ENCODE measurements at places on chromosomes 16 and 17.
A peak's percentile ranks its signal among the peaks of the same experiment; 100 is the strongest.

DNA sequence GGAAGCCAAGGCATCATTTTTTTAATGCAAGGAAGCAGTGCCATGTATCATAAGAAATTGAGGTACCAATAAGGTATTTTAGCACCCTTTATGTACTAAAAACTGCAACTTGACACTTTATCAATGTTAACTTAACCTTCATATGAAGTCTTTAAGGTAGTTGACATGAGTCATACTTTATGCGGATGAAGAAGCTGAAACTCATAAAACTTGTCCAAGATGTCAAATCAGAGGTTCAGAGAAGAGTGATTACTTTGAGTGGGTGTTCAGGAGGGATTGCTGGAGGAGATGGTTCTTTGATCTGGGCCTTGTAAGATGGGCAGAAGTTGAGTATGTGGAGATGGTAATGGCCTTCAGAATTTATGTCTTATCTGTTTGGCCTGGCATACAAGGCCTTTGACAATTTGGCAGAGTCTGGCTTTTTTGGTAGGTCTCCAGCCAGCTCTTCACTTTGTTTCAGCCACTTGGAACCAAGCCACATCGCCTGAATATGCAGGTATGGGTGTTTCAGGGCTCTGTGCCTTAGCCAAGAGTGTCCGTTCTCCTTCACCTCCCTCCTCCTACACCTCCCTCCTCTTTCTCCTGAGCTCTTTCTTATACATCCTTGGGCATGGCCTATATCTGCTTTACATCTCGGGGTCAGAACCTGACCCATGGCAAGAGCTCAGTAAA, 23.7 kb downstream of the YPEL2 start:
- ATAC-seq, result no peak

- ATAC-seq, result no peak
Observed at GRCh38 chr17:69333561-69333960, 6.6 kb upstream of the ABCA5 start.

DNA sequence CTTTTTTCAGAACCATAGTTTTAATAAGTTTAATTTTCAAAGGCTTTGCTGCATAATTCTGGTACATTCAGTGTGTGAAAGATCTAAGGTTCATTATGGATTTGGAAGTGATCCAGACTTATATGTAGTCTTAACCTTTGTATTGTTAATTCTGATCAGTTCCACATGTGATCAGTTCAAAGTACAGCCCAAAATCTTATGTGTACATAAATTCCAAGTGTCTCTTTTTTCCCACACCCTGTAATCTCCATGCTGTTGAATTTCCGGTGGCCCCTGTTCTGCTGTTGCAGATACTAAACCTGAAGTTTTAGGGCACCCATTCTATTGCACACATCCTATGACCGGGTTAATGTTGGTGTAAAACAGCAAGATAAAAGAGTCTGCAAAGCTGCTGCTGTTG, 1147.5 kb upstream of the CDH8 start:
- ATAC-seq, result no peak

DNA sequence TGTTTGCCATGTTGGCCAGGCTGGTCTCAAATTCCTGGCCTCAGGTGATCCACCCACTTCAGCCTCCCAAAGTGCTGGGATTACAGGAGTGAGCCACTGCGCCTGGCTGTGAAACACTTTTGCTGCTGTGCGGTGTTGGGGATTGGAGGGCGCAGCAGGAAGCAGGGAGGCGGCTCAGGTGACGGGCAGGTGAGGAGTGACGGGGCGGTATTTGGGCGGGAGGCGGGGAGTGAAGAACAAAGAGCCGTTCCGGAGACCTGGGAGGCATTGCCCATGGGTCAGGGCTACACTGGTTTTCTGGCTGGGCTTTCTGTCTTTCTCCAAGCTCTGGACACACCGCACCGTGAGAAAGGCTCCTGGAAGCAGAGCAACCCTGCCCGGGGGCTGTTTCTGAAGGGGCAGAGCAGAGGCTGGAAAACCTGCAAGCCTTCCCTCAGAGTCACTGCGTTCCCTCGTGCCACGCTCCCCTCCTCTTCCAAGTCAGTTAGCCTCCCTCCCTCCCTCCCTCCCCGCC, 22.1 kb downstream of the CRISPLD2 start:
- ATAC-seq, result no peak

GRCh38 chr17:63430223-63430622, 15.9 kb downstream of the CYB561 start:
- ATAC-seq, result no peak

- peak; percentile 93 for ATAC-seq
Observed at GRCh38 chr17:78862073-78863023, 21.7 kb upstream of the USP36 start.

DNA sequence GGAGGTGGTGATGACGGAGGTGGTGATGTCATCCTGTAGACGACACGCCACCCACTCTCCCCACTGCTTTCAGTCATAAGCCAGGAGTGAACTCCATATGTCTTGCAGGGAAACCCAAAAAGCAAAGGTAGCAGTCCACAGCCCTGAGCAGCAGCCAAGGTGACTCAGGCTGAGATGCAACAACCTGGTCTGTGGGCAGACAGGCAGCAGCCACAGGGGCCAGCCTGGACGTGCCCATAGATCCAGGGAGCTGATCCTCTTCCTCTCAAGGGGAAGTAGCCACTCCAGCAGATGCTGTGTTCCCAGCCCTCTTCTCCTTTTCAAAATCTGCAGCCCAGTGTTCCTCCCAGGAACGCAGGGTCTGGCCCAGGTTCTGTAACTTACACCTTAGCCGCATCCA, 17.3 kb upstream of the CIITA start:
- ATAC-seq, result no peak

GRCh38 chr17:41653892-41654677, 29.7 kb upstream of the KRT17 start:
- ATAC-seq, result no peak

DNA sequence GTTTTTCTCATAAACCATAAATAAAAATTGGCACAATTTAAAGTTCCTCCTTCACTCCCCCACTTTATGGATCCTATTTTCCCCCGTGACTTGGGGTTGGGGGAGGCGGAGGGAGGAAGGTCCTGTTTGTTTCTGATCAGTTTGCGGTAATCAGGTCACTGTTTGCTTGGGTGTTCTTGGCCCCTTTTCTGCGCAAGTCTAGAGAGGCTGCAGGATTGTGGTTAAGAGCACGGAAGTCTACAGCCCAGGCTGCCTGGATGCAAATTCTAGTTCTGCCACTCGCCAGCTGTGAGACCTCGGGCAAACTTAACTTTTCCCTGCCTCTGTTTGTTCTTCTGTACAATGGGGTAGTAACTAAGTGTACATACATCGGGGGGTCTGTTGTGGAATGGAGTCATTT, 12.1 kb downstream of the ATP2C2 start:
- no peak for ATAC-seq

DNA sequence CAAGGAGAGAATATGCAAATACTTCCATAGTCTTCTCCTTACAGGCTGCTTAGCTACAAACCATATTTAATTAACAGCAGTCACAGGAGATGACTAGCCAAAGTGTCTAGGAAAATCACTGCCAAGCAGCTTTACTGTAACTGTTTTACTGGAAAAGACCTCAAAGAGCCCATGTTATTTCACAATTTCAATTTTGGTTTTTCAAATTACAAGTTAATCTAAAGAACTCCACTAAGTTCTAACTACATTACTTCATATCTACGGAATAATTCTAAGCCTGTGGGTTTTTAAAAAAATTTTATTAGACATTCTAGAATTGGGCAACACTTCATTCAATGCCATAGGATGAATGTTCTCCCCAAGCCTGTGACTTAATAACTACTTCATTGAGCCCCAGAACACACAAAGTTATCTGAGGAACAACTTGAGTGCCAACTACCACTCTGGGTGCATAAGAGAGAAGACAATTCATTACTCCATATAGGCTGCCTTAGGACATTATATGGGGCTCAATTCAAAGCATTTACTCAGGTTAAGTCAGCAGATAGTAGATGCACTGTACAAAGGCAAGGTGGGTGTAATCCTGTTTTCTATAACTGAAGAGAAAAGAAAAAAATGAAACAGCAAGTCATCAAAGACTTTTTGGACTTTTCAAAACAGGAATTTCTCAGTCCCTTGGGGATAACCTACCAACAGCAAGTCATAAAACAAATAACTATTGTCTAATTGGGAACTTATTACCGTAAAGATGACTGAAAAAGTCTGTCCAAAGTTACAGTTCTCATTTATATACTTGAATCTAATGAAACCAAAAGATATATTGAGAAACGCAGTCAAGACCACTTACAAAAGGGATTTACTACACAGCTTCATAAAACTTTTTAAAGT, 33.0 kb downstream of the STAT3 start:
- ATAC-seq, result peak; percentile 27

DNA sequence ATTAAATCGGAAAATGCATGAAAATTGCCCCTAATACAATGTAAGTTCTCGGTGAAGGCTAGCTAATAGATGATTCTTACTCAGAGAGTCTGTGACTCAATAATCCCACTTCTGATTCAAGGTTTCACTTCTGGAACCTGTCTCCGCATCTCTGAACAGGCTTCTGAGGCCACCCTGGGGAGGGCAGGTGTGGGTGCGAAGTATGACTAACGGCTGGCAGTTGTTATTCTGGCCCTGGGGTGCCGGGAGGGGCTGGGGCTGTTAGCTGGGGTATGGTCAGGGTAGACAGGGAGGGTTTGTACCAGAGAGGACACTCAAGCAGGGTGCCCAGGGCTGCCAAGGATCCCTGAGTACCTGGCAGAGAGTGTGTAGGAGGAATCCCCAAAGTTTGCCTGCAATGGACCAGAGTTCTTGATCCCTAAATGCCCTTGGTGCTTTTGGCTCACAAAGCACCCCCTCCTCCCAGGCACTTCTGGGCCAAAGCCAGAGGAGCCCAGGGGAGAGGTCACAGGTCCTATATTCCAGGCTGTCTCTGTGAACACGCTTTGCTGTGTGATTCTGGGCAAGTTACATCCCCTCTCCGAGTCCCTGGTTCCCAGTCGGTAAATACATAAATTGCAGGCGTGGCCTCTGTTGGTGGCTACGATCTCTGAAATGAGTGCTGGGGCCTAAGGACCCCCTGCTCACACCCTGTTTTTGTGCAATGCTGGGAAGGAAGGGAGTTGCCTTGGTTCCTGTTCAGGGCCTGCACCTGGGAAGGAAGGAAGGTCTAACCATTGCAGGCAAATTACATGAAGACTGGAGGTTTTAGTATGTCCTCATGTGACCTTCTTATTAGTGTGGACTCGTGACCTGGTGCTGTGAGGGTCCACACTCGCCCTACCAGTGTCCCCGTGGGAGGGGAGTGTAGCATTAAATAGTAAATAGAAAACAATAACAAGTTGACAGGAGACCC, 49.9 kb upstream of the CPNE2 start:
- no peak for ATAC-seq

DNA sequence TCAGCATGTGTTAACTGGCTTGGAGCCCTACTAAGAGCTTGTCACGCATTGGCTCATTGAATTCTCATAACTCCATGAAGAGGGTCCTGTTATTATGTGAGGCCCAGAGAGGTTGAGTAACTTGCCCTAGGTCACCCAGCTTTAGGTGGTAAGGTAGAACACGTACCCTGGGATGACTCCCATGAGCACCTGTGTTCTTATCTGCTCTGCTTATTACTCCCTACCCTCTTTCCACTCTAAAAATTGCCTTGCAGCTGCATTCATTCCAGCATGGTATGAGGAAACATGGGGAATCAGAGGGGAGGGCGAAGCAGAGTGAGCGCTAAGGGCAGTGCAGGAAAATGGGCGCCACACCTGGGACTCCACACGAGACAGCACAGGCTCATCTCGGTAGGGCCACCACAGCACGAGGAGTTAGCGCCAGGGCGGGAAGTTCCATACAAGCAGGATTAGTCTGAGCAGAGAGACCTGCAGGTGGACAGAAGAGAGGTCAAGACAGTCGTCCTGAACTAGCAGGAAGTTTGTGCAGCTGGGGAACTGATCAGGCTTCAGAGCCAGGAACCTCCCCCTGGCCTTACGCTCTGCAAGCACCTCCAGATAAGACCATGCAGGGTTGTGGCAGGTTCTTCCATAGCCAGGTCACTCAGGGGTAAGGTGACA, 10.1 kb downstream of the COPZ2 start:
- no peak for ATAC-seq

- peak; percentile 50 for ATAC-seq
Observed at GRCh38 chr17:1203967-1204291, 24.1 kb upstream of the ABR start.

DNA sequence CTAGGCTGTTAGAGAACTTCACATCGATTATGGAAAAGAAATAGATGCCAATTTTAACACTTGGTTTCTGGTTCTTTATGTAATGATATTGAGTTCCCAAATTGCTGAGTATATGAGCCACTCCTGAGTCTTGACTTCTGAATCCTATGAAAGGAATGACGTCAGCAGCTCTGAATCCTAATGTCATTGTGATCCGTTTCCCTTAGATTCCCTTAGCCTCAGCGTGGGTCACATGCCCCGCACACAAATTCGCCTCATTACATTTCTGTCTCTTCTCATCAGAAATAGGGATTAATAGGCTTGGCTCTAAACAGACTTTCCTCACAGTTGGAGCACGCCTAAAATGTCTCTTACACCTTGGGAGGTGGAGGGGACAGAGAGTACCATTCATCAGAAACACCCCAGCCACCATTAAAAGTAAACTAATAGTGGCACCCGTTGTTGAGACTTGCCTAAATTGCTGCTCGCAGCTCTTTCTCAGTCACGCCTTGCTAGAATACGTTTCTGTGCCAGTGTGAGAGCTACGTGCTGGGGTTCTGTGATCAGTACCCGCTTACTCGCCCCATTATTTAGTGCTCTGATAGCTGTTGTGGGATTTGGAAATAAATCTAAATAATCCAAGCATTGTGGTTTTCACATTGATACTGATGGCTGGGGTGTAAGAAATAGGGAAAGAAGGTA, 7.1 kb downstream of the MRM3 start:
- ATAC-seq, result no peak

DNA sequence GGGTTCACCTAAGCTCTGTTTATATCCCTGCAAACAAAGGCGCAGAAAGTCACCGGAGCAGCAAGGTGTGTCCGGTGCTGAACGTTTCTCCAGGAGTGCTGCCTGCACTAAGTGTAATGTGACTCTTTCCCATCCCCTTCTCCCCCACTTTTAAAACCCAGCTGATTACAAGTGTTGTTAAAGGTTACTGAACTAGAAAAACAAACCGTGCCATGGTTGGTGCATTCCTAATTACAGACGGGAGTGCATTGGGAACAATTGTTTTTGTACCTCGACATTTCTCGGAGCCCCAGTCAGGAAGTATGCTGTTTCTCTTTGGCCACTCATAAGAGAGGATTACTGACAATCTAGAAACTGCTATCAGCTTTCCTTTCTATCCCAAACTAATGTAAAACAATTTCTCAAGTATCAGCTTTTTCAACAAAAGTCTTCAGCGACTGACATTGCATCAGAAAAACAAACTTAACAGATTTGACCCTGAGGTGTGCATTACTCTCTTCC, 441.0 kb upstream of the SALL1 start:
- ATAC-seq, result no peak

GRCh38 chr17:45896803-45897693, 2.7 kb downstream of the MAPT start:
- ATAC-seq, result no peak

DNA sequence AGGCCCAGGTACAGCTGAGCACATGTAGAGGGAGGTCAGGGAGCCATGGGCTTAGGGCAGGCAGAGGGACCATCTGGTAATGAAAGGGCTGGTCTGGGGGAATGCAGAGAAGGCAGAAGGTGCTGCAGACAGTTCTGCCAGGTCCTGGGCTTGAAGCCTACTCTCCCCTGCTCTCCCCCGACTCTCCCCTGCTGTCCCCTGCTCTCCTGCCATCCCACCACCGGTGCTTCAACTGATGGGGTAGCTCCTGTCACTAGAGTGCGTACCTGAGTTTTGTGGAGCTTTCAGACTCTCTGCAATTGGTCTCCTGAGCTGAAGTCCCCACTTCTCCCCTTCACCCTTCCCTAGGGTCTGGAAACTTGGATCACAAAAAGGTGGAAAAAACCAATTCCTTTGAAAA, 37.3 kb upstream of the PHOSPHO1 start:
- ATAC-seq, result no peak

- ATAC-seq, result no peak
Observed at GRCh38 chr16:24214992-24215391, 41.1 kb upstream of the CACNG3 start.

GRCh38 chr16:12535535-12536411, 267.9 kb downstream of the CPPED1 start:
- ATAC-seq, result no peak

Data from SK-N-SH treated with all-trans-retinoic acid at 6 μM for 48 hours (cell line).